Hematopoietic multipotent progenitor cell treated with erythropoietin and hydrocortisone succinate and interleukin-3 and kit ligand, for 15 days (in vitro differentiated cells): ENCODE measurements at places on chromosomes 13 and 19.

GRCh38 chr13:69980799-69981198, 126.8 kb upstream of the ATXN8OS start:
- DNase-seq: no peak

DNA sequence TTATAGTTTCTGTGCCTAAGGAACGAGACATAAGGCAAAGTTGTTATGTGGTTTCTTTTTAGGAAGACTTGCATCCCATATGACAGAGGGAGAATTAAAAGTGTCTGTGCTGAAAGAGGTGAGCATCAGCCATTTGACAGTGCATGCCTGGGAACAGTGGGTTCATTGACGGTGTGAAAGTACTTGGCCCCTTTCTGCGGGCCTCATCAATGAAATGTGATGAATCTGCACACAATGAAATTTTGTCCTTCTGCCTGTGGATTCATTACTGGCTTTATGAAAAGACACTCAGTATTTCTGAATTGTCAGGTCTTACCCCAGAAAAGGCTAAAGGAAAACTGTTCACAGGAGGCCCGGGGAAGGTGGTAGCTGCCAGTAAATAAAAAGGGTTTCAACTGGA, 295.8 kb downstream of the FOXO1 start:
- DNase-seq: no peak

DNA sequence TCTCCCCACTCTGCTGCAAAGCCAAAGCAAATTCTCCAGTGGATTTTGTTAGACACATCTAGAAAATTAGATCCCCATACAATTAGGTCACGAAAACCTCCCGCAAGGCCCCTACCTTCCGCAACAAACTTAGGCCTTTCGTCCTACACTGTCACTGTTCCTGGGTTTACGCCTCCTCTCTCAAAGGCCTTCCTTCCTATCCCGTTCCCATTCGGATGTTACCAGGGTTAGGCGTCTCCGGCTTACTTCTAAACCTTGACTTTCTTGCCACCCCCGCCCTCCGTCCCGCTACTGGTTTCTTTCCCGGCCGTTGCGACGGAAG, 754 bp downstream of the RNF6 start:
- DNase-seq: no peak

- DNase-seq: no peak
These were observed 124.6 kb downstream of the COL4A2 start for GRCh38 chr13:110431425-110432294.

DNA sequence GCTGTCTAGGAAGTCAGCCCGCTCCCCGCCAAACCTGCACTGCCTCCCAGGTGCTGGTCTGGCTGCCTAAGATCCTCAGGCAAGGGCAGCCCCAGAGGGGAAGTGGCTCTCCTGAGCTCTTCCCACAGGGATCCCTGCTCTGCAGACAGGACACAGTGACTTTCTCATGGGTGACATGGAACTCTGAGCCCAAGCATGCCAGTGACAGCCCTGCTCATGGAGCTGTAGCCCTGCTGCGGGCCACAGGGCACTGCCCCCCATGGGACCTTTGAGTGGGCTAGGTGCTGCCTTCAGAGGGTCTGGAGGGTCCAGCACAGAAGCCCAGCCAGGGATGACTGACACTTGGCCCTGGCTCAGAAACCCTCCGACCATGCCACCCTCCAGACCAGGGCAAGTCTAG, 109.1 kb downstream of the TUBA3C start:
- no peak for DNase-seq

DNA sequence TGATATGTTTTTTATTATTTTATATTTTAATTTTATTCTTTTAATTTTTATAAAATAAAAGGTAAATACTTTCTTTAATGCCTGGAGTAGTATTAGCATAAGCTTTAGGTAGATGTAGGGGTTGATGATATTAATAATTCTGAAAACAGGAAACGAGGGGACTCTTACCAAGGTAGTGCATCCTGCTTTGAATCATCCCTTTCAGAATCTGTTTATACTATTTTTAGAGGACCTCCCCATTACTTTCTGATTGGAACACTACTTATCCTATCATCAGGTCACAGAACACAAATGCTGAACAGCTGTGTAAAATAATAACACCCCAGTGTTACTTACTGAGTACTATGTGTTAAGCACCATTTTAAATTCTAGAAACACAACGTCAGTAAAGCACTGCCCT, 27.3 kb downstream of the COG6 start:
- DNase-seq: no peak

GRCh38 chr13:30665638-30666037, 47.9 kb downstream of the USPL1 start:
- no peak for DNase-seq
